ENCODE measurements at places on chromosomes 13 and 19. TPM values are rescaled to one million over a fixed set of nuclear protein-coding genes. Genes with fewer than 3 reads are reported as not detected.

- H3K36me3 ChIP-seq = no peaks in the 10 kb centered on the region
- no peak overlapping the region for H3K4me3 ChIP-seq
- no peak for DNase-seq
- no peak overlapping the region for H3K27ac ChIP-seq
- no peaks in the 10 kb centered on the region for H3K4me1 ChIP-seq
- H3K27me3 ChIP-seq = no peaks in the 10 kb centered on the region
Observed at GRCh38 chr13:45607931-45608330, 7.6 kb downstream of the ERICH6B start.

The MBD3L2 gene
- total RNA-seq = not detected

DNA sequence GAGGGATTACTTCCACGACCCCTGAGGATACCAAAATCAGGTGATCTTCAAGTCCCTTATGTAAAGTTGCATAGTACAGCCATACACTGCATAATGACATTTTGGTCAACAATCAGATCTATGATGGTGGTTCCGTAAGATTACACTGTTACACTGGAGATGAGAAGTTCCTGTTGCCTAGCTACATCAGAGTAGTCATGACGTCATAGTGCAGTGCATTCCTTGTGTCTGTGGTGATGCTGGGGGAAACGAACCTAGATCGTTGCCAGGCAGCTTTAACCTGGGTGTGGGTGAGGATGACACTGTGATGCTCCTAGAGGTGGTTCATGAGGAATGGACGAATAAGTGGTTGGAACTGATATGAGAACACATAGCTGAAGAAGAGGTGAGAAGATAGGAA, 9.1 kb downstream of the ZNF610 start:
- no peak overlapping the region for H3K4me3 ChIP-seq
- H3K4me1 ChIP-seq = no peaks in the 10 kb centered on the region
- no peaks in the 10 kb centered on the region for H3K36me3 ChIP-seq
- H3K27me3 ChIP-seq = no peaks in the 10 kb centered on the region
- no peak for DNase-seq

- DNase-seq = no peak
- H3K4me3 ChIP-seq = no peak overlapping the region
- H3K36me3 ChIP-seq = no peaks in the 10 kb centered on the region
- peaks cover 3% of the 10 kb centered on the region for H3K4me1 ChIP-seq
- H3K27me3 ChIP-seq = no peaks in the 10 kb centered on the region
Observed at GRCh38 chr13:97257228-97257755, 35.2 kb downstream of the MBNL2 start.

- no peaks in the 10 kb centered on the region for H3K36me3 ChIP-seq
- H3K4me1 ChIP-seq = no peaks in the 10 kb centered on the region
- no peak for DNase-seq
- no peaks in the 10 kb centered on the region for H3K27me3 ChIP-seq
Observed at GRCh38 chr13:51033421-51034185, 77.5 kb downstream of the C13orf42 start.

The CYP2F1 gene
- not detected for total RNA-seq

GRCh38 chr19:17234911-17235299, 8.9 kb downstream of the OCEL1 start:
- peak; percentile 67 for DNase-seq
- no peaks in the 10 kb centered on the region for H3K27me3 ChIP-seq
- H3K4me1 ChIP-seq = peaks cover 10% of the 10 kb centered on the region
- peak overlapping the region; percentile 47 for H3K27ac ChIP-seq
- H3K4me3 ChIP-seq = peak overlapping the region; percentile 46

GRCh38 chr13:80374444-80374843, 33.5 kb upstream of the SPRY2 start:
- no peak overlapping the region for H3K4me3 ChIP-seq
- H3K4me1 ChIP-seq = no peaks in the 10 kb centered on the region
- no peak overlapping the region for H3K27ac ChIP-seq
- no peaks in the 10 kb centered on the region for H3K36me3 ChIP-seq
- no peak for DNase-seq
- H3K27me3 ChIP-seq = no peaks in the 10 kb centered on the region

DNA sequence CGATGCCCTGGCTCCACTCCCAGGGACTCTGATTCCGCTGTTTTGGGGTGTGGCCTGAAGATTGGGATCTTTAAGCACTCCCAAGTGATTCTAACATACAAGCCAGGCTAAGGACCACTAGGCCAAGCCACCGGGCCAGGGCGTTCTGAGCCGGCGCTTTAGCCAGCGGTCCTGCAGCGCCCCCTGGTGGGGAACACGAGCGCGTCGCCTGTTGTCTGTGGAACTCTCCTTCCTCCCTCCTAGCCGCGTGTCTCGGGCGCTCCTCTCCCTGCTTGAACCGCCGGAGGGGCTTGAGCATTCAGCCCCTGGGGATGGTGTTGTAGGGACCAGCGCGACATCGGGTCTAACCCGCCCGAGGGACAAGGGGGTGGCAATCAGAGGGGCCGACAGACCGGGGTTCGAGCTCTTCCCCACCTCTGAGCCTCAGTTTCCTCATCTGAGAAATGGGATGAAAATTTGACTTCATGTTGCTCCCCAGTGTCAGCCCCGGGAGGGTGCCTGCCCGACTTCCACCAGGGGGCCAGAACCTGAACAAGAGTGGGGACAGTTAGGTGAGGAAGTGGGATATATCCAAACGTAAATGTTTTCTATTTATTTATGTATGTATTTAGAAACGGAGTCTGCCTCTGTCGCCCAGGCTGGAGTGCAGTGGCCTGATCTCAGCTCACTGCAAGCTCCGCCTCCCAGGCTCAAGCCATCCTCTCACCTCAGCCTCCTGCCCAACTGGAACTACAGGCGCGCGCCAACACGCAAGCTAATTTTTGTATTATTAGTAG, 18.0 kb upstream of the PNMA8B start:
- peak; percentile 85 for DNase-seq
- H3K27me3 ChIP-seq = no peaks in the 10 kb centered on the region

DNA sequence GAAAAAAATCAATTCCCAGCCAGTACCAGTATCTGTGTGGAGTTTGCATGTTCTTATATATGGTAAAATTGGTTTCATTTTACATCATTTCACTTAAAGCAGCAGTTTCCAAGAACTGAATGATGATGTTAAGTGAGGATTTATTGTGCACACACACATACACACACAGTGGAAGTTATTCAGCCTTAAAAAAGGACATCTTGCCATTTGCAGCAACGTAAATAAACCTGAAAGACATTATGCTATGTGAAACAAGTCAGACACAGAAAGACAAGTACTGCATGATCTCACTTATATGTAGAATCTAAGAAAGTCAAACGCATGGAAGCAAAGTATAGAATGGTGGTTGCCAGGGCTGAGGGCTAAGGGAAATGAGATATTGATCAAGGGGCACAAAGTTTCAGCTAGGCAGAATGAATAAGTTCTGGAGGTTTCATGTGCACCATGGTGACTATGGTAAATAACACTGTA, 5.3 kb downstream of the SIGLECL1 start:
- no peak overlapping the region for H3K27ac ChIP-seq
- no peaks in the 10 kb centered on the region for H3K36me3 ChIP-seq
- no peaks in the 10 kb centered on the region for H3K27me3 ChIP-seq
- no peaks in the 10 kb centered on the region for H3K4me1 ChIP-seq
- DNase-seq = no peak
